ENCODE measurements at places on chromosomes 12 and 14. TPM values are rescaled to one million over a fixed set of nuclear protein-coding genes. Genes with fewer than 3 reads are reported as not detected.

The SIX4 gene
- total RNA-seq, result 22.1 TPM

DNA sequence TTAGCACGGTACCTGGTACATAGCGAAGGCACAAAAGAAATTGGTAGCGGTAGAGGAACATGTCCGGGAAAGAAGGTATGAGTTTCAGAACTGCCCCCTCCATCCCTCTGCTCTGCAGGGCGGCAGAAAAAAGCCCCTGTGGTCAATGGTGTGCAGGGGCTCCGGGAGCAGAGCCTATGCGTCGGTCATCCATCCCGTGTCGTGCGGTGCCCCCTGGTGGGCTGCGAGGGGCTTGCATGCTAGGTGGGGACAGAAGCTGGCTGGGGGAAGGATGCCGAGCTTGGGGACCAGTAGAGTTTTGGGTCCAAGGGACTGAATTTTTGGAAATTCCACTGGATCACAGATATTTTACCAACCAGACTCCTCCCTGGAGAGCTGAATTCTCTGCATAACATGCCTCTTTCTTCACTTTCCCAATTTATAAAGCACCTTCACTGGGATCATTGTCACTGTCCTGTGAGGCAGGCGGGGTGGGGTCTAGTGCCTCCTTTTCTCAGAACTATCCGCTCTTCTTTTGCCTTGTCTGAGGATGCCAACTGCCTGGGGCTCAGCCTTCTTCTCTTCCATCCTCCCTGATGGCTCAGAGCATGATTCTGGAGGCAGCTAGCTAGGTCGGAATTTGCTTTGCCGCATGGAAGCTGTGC, 148.7 kb downstream of the SMOC1 start:
- no peaks in the 10 kb centered on the region for H3K36me3 ChIP-seq
- no peak overlapping the region for H3K4me3 ChIP-seq
- peak; percentile 95 for DNase-seq
- no peaks in the 10 kb centered on the region for H3K4me1 ChIP-seq
- H3K27me3 ChIP-seq, result peaks cover 6% of the 10 kb centered on the region

GRCh38 chr12:992647-993046, 1.6 kb downstream of the ERC1 start:
- no peaks in the 10 kb centered on the region for H3K36me3 ChIP-seq
- peak overlapping the region; percentile 98 for H3K4me3 ChIP-seq
- DNase-seq, result no peak
- H3K27ac ChIP-seq, result no peak overlapping the region

The SERPINA10 gene
- not detected for total RNA-seq

GRCh38 chr12:28569698-28570411, 379.6 kb downstream of the CCDC91 start:
- H3K4me1 ChIP-seq, result no peaks in the 10 kb centered on the region
- DNase-seq, result no peak
- H3K4me3 ChIP-seq, result no peak overlapping the region
- no peak overlapping the region for H3K27ac ChIP-seq
- no peaks in the 10 kb centered on the region for H3K27me3 ChIP-seq

DNA sequence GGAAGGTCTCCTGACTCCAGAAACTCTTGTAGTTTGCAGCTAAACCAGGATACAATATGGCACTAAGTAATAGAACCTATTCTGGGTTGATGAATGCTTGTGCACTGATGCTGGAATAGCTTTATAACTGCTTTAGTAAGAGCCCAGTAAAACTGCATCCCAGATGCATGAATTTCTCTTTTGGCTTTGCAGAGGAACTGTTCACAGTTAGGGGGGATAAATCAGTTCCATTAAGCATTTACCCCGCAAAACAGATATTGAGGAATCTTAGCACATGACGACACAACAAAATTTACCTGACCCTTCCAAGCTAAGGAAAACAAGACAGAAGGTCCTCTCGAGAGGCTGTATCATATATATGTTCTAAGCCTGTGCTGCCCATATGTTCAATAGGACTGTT, 457.4 kb downstream of the FOXG1 start:
- H3K4me3 ChIP-seq, result no peak overlapping the region
- H3K27me3 ChIP-seq, result peaks cover 8% of the 10 kb centered on the region
- peaks cover 36% of the 10 kb centered on the region for H3K4me1 ChIP-seq
- no peak overlapping the region for H3K27ac ChIP-seq
- H3K36me3 ChIP-seq, result no peaks in the 10 kb centered on the region

GRCh38 chr14:103772078-103772712, 56.6 kb downstream of the ZFYVE21 start:
- peaks cover 5% of the 10 kb centered on the region for H3K36me3 ChIP-seq
- H3K4me1 ChIP-seq, result no peaks in the 10 kb centered on the region
- DNase-seq, result no peak
- H3K27me3 ChIP-seq, result peaks cover 4% of the 10 kb centered on the region

The LTBR gene
- total RNA-seq, result not detected

DNA sequence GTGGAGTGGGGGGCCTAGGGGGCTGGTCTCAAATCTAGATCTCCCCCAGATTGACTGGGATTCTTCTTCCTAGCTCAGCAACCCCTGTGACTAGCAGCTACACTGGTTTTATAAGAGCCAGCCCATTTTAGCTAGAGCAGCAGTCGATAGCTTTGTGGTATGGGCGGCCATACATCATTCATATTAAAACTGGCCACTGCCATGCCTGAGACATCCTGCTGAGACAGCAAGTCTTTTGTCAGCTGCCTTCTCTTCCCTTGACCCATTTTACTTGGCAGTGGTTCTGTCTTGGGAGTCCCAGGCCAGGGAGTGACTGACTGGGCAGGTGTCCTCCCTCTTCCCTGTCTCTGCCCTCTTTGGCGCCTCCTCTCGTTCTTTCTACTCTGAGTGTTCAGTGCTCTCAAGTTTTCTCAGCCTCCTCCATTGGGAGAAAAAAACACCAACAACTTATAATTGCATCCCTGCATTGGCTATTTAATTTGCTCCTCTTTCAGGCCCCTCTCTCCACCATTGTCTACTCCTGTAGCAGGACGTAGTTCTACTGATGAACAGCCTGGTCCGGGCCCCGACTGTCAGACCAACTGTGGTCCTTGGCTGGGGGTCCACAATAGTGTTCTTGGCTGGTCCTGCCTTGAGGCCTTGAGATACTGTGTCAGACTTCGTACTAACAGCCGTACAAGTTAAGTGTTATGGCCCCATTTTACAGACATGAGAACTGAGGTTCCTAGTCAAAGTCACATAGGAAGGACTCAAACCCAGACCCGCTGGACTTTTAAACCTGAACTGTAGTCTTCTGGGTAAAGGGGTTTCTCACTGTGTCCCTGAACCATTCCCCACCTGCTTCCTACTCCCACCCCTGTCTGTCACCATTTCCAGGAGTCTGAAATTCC, 18.3 kb upstream of the JDP2 start:
- no peak for DNase-seq
- peaks cover 6% of the 10 kb centered on the region for H3K4me1 ChIP-seq
- H3K27me3 ChIP-seq, result peaks cover 6% of the 10 kb centered on the region
- no peak overlapping the region for H3K4me3 ChIP-seq
- H3K27ac ChIP-seq, result no peak overlapping the region
- no peaks in the 10 kb centered on the region for H3K36me3 ChIP-seq

- peaks cover 10% of the 10 kb centered on the region for H3K27me3 ChIP-seq
- H3K36me3 ChIP-seq, result peaks cover 5% of the 10 kb centered on the region
- H3K4me3 ChIP-seq, result peak overlapping the region; percentile 26
- peak overlapping the region; percentile 89 for H3K27ac ChIP-seq
Observed at GRCh38 chr14:89304561-89304960, 112.5 kb downstream of the FOXN3 start.

- H3K4me1 ChIP-seq, result no peaks in the 10 kb centered on the region
- no peaks in the 10 kb centered on the region for H3K36me3 ChIP-seq
- DNase-seq, result no peak
- H3K27me3 ChIP-seq, result peaks cover 5% of the 10 kb centered on the region
Observed at GRCh38 chr12:93109551-93110203, 180.6 kb upstream of the EEA1 start.

The TPH2 gene
- total RNA-seq, result 0.34 TPM

The ANO2 gene
- not detected for total RNA-seq

The AQP2 gene
- total RNA-seq, result not detected

DNA sequence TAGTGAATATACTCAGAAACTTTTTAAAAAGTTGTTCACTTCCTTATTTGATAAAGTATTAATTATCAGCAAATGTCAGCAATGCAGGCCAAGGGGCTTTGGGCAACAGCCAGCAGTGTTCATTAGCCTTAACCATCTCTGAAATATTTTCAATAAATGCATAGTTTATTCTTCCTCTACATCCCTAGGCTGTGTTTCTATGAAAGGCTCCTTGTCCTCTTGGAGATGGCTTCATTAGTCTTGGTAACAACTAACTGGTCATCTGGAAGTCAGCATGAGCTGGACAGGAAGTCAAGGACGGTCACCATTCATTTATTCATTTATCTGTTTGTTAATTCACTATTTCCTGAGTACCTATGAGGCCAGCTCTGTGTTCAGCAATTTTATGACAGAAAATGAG, 124.0 kb upstream of the TMEM132D start:
- H3K4me3 ChIP-seq, result no peak overlapping the region
- H3K27me3 ChIP-seq, result no peaks in the 10 kb centered on the region
- H3K27ac ChIP-seq, result no peak overlapping the region
- DNase-seq, result no peak
- peaks cover 3% of the 10 kb centered on the region for H3K36me3 ChIP-seq
- no peaks in the 10 kb centered on the region for H3K4me1 ChIP-seq

DNA sequence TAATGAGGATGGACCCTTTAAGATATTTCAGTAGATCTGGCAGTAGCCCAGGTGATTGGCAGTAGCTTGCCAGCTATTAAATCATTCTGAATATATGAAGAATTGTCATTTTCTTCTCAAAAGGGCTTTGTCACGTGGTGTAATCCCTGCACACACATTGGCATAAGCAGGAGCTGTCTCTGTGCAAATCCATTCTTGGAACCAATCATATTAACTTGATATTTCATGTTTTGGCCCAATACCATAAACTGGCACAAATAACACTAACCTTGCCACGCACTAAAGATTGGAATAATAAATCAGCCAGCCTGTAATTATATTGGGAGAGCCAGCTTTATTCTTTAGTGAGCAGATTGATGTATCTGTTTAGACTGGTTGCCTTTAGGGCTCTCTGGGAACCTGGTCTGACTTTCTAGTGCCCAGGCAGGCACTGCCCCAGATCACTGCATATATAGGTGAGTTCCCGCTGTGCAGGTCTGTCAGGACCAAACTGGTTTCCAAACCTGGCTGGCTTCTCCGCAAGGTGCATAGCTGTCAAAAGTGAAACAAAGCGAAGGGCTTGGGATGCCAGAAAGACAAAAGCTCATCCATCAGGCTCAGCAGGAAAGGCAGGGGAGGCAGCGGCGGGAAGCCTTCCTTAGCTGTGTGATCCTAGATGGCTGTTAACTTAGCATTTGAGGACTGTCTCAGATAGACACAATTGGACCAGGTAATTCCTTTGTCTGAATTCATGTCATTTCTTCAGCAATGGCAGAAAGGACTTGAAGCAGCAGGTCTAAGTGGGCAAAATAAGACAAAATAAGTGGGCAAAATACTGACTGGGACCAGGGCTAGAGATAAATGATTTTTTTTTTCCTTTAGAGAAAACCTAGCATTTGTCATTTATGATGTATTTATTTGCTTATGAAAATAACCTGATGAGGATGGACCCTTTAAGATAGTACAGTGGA, 128.8 kb upstream of the DYRK2 start:
- H3K27me3 ChIP-seq, result no peaks in the 10 kb centered on the region
- H3K4me1 ChIP-seq, result peaks cover 9% of the 10 kb centered on the region
- no peak for DNase-seq

The PROX2 gene
- not detected for total RNA-seq

The TAS2R13 gene
- total RNA-seq, result 2.0 TPM

The TEAD4 gene
- 3.8 TPM for total RNA-seq

The TEX22 gene
- total RNA-seq, result 2.7 TPM

The DNAI7 gene
- 0.76 TPM for total RNA-seq

DNA sequence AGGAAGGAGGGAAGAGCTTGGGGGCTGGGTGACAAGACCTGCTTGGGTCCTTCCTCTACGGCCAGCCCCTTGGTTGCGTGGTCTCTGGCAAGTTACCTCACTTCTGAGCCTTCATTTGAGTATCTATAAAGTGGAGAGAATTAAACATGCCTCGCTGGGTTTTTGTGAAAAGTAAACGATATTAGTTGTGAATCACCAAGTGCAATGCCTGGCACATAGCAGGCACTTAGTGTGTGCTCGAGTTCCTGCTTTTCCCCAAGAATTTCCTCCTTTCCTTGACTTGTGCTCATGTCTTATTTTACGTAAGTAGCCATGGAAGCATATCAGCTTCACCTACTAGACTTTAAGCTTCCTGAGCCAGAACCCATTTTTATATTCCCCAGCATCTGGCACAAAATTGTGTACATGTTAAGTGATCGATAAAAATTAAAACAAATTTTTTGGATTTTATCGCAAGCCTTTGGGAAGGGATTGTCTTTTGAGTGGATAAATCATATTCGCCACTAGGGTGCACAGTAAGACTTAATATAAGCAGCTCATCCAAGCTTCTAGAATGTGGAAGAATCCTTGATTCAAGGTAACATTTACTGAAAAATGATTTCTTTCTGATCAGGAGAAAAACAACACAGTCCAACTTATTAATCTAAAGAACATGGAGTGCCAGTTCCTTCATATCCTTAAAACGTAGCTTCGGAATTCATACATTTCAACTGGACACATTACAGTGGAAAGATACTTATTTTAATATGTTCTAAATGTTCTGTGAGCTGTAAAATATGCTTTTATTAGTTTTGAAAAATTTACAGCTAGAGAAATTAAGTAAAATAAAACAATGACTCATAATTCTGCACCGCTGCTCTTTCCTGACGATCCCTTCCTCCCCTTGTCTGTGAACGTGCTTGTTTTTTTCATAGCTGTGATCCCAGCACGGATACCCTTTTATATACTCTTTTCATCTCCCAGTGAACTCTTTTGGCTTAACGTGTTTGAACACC, 62.0 kb downstream of the SLC25A47 start:
- no peak for DNase-seq
- no peaks in the 10 kb centered on the region for H3K36me3 ChIP-seq
- peaks cover 22% of the 10 kb centered on the region for H3K4me1 ChIP-seq
- no peak overlapping the region for H3K27ac ChIP-seq

DNA sequence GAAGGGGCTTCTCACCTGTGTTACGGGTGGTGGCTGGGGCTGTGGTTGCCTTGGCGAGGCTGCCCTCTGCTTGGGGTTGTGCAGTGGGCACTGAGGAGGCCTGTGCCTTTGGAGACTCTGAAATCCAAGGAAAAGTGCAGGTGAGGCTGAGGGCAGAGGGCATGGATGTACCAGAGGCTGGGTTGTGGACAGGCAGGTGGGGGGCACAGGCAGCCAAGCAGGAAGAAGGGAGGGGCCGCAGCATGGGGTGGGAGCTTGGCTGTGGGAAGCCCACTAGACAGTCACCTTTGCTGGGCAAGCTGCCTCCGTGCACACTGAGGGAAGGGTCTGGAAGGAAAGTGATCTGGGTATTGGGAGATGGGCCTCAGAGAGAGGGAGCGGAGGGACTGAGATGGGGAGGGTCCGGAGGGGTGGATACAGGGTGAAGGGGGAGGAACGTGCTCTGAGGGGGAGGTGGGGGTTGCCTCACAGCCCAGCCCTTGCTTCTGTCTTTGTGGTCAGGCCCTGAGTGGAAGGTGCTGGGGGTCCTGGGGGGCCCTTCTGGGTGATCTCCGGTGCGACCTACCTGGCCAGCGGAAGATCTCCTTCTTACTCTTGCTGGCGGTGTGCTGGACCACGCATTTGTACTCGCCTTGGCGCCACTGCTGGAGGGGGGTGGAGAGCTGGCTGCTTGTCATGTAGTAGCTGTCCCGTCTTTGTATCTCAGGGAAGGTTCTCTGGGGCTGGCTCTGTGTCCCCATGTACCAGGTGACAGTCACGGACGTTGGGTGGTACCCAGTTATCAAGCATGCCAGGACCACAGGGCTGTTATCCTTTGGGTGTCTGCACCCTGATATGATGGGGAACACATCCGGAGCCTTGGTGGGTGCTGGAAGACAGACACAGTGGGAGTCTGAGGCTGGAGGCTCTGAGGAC, 318.7 kb downstream of the TMEM121 start:
- no peak overlapping the region for H3K4me3 ChIP-seq
- H3K36me3 ChIP-seq, result peaks cover 18% of the 10 kb centered on the region
- H3K27me3 ChIP-seq, result peaks cover 11% of the 10 kb centered on the region
- DNase-seq, result no peak
- H3K27ac ChIP-seq, result no peak overlapping the region

Data from glutamatergic neuron (in vitro differentiated cells).